ENCODE measurements at places on chromosomes 12 and 14. TPM values are rescaled to one million over a fixed set of nuclear protein-coding genes. Genes with fewer than 3 reads are reported as not detected.

DNA sequence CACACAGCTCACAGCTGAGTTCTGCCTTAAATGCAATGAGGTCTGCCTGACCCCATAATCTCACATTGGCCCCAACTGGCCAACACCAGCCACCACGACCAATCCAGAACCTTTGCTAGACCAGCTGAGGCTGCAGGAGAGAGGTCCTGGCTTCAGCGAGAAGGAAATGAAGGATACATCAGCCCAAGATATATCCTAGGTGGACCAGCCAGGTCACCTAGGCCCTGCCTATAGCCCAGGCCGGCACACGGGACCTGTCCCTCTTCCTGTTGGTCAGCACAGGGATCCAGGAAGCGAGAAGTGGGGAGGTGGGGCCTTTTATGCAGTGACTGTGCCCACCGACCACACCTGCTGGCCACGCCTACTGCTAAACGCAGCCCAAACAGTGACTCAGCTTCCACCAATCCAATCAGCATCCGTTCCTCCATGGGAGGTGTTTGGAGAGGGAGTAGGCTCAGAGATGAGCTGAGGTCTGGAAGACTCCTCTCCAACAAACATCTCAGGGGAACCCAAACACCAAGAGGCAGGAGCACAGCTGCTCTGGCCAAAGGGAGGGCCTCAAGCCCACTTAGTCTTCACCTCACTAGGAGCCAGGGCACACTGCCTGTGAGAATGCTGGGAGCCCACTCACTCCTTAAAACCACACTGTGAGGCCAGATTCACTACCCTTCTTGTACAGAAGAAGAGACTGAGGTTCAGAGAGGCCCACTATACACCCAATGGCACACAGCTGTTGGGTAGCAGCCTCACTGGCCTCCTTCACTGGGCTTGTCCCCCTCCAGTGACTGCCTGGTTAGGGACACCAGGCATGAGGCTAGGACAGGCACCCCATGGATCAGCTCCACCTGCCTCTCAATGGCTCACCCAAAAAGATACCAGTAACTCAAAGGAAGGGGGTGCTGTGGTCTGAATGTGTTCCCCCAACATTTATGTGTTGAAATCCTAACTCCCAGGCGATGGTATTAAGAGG, 51.3 kb upstream of the PPP2R5C start:
- DNase-seq, result no peak

DNA sequence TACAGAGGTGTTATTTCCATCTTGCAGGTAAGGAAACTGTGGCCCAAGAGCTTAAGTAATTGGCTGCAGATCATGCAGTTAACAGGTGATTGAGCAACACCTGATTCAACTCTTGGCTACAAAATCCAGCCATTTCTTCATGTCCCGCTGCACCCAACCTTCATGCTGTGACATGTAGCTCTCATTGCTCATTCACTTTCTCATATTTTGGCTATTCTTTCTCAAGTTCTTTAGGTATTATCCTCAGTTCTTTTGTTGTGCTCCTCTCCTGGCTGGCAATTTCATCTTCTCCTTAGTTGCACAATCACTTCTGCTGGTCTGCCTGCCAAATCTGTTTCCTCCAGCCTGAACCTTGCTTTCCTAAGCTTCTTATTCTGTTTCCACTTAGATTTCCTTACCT, 300.8 kb downstream of the SSPN start:
- DNase-seq, result no peak

GRCh38 chr12:62263966-62264365, 3.8 kb downstream of the USP15 start:
- DNase-seq, result no peak

SCFD1 gene
- total RNA-seq, result 31.8 TPM

DNA sequence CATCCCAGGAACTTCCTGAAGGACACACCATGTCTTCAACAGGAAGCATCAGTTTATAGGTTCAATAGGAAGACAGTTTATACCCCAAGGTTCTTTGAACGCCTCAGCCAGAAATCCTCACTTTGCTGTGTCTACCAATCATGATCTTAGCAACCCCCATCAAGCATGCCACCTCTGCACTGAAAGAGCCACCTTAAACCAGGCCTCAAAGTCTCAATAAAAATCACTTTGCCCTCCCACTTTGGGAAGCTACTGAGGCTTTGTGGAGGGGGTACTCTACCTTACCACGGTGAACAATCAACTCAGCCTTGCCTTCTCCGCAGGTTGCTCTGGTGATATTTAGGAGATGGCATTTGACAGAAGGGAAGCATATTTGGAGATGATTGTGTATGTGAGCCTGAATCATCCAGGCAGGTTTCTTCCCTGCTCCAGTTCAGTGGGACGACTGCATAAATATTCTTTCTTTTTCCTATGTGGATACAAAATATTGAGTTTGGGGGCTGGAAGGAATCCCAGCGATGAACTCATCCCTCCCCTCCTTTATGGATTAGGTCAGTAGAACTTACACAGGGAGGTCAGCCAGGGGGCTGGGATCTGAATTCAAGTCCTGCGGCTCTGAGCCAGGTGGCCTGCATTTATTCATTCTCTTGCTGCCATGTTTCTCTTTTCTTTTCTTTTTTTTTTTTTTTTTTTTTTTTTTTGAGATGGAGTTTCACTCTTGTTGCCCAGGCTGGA, 42.8 kb upstream of the VASH1 start:
- DNase-seq, result no peak

GRCh38 chr12:110108309-110109036, 15.7 kb upstream of the IFT81 start:
- no peak for DNase-seq
